Stimulated activated CD4-positive, alpha-beta T cell treated with anti-CD3 and anti-CD28 coated beads, Interleukin-15, amount 100 ng/mL, for 1 hour (primary cell): ENCODE measurements at places on chromosomes 6 and 20.

GRCh38 chr6:136985502-136985901 lies 59.3 kb downstream of the IL20RA start:
- no peak for DNase-seq

DNA sequence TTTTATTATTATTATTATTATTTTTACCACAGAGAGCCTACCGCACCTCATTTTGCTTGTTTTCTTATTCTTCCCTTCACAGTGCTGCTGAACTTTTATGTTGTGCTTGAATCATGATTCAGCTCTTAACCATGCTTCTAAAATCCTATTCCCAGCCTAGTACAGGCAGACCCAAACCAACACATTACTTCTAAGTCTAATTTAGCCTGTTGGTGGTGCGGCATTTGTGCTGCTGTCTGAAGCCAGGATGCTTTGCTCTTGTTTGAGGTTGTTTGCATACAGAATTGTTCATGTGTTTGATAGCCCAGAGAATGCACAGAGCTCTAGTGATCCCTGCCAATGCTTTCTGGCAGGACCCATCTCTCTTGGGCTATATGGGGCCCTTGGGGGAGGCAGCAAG lies 213.5 kb upstream of the KCNG1 start:
- DNase-seq: no peak

- DNase-seq: no peak
Measured at GRCh38 chr20:36856691-36857635, 19.0 kb upstream of the TLDC2 start.

DNA sequence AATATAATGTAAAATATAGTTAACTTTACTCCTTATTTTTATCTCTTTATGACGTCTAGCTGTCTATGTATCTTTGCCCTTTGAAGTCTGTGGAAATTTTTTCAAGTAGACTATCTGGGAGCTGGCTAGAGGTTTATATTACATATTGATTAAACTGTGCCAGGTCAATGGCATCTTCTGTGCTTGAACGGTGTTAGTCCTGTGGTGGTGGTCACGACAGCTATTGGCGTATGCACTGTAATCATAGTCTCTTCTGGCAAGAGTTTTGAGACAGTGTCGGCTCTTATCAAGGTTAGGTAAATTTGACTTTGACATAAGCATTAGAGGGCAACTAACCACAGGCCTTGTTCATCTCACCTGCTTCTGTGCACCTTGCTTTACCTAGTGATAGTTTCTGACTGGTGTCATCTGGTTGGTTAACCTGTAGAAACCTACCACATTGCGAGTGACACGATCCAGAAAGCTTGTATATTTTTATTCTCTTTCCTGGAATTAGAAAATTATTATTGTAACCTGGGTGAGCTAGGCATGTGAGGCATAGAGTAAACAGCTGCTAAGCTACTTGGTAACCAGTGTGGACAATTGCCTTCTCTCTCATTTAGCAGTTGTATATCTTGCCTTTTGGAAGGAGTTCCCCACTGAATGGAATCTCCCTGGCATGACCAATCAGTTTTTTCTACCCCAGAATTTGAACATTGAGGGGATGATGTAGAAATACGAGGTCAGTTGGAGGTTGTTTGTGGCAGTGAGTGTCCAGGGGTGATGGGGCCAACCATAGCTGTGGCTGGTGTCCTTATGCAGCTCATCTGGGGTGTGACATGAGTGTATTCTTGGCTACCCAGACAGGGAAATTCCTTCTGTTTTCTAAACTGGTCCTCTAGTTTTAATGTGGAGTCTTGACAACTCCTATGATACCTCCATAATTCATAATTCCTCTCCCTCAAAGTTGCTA lies 45.9 kb downstream of the SH3BGRL2 start:
- DNase-seq: no peak

- DNase-seq: no peak
Measured at GRCh38 chr6:28429781-28430180, 13.5 kb downstream of the ZSCAN23 start.

GRCh38 chr6:110355022-110355421 lies 3.1 kb downstream of the METTL24 start:
- DNase-seq: no peak

GRCh38 chr6:165811512-165811911 lies 148.5 kb upstream of the PDE10A start:
- no peak for DNase-seq

DNA sequence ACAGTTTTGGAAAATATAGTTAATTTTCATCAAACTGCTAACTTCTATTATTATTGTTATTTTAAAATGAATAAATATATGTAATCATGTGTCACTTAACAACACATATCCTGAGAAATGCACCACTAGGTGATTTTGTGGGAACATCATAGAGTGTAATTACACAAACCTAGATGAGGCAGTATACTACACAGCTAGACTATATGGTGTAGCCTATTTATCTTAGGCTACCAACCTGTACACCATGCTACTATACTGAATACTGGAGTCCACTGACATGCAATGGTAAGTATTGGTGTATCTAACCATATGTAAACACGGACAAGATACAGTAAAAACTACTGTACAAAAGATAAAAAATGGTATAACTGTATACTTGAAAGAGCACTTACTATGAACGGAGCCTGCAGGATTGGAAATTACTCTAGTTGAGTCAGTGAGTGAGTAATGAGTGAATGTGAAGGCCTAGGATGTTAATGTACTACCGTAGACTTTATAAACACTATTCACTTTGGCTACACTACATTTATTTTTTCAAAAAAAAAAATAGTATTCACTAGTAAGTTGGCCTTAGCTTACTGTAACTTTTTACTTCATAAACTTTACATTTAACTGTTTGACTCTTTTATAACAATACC lies 72.4 kb downstream of the ASCC3 start:
- DNase-seq: no peak

DNA sequence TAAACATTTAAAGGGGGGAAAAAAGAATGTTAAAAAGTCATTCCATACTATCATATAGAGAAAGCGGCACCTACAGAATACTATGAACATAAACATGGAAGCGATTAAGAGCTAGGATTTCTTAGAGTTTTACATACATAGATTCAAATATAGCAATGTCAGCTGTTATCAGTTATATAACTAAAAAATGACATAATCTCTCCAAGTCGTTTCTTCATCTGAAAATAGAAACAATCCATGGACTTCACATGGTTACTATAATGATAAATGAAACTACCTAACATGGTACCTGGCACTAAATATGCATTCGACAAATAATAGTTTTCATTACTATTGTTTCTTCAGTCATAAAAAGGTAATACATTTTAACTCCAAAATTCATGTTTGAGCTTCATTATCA lies 3.7 kb downstream of the IBTK start:
- no peak for DNase-seq

- DNase-seq: no peak
Measured at GRCh38 chr6:1070085-1070521, 241.8 kb upstream of the FOXQ1 start.

DNA sequence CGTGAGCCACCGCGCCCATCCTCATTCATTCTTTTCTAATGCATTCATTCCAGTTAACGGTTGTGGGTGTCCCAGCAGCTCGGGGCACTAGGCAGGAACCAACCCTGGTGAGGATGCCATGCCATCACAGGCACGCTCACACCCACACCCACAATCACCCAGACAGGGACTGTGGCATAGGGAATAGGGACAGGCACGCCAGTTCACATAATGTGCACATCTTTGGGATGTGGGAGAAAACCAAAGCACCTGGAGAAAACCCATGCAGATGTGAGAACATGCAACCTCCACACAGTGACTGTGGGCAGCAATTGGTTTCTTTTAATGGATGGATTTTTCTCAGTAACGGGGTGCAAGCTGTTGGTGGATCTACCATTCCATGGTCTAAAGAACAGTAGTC lies 64.3 kb downstream of the IRF4 start:
- no peak for DNase-seq

- no peak for DNase-seq
Measured at GRCh38 chr6:147709396-147710272, 201.1 kb downstream of the SAMD5 start.

- no peak for DNase-seq
Measured at GRCh38 chr20:19701429-19701828, 56.6 kb upstream of the RIN2 start.

- no peak for DNase-seq
Measured at GRCh38 chr6:75943381-75943780, 129.1 kb downstream of the IMPG1 start.

- no peak for DNase-seq
Measured at GRCh38 chr6:135043846-135044245, 10.8 kb downstream of the HBS1L start.

GRCh38 chr6:129707882-129708495 lies 2.0 kb downstream of the ARHGAP18 start:
- DNase-seq: no peak

DNA sequence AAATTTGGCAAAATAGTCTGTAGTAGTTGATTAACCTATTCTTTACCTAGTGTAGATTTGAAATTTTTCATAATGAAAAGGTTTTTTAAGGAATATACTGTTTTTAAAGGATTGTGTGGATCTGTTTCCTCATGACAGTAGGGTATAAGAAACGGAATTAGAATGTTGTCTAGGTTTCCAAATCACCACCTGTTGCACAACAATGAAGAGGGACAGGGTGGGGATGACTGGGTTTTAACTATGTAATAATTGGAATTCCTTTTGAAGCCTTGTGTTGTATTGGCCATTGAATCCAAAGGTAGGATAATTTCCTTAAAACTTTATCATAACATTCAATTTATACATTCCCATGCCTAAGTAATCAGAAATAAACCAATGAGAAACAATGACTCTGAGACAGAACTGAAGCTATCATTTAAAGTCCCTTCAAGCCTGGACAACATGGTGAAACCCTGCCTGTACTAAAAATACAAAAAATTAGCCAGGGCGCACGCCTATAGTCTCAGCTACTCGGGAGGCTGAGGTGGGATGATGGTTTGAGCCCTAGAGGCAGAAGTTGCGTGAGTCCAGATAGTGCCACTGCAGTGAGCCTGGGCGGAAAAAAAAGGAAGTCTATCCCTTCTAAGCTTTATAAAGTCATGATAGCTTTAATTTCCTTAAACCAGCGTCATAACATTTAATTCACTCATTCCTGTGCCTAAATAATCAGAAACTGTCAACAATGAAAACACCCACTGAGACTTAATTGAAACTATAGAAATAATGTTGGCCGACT lies 18.3 kb upstream of the SLC17A5 start:
- no peak for DNase-seq

DNA sequence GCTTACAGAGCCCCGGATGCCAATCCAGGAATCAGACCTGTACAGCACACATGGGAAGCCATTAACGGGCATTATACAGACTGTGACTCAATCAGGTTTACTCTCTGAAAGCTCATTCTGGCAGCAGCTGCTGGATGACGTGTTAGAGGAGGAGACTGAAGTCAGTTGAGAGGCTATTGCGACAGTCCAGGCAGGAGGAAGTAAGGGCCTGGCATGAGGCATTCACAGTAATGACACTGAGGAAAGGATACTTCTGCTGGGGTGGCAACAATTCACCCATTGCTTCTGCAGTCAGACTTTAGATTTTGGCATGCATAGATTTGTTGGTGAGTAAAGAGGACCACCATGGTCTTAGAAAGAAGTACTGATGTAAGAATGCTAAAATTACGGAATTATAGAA lies 151.0 kb upstream of the HEY2 start:
- DNase-seq: no peak

- DNase-seq: no peak
Measured at GRCh38 chr6:70051197-70052124, 185.1 kb downstream of the COL19A1 start.
